ENCODE measurements at places on chromosomes 12 and 14.

DNA sequence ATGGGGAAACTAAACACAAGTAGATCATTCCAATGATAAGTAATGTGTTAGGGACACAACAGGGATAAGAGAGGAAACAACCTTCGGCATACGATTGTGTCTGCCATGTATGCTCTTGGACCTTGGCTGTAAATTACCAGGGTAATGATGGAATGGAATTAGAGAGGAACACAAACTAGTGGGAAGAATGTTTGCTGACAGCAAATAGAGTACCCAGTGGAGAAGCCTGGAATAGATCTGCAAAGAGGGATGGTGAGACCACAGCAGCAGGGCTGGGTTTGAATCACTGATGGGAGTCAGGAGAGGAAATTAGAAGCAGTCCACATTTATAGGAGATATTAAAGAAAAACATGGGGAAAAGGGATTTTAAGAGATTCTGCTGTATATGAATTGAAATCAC lies 172.8 kb downstream of the LRIG3 start:
- no peak for DNase-seq

DNA sequence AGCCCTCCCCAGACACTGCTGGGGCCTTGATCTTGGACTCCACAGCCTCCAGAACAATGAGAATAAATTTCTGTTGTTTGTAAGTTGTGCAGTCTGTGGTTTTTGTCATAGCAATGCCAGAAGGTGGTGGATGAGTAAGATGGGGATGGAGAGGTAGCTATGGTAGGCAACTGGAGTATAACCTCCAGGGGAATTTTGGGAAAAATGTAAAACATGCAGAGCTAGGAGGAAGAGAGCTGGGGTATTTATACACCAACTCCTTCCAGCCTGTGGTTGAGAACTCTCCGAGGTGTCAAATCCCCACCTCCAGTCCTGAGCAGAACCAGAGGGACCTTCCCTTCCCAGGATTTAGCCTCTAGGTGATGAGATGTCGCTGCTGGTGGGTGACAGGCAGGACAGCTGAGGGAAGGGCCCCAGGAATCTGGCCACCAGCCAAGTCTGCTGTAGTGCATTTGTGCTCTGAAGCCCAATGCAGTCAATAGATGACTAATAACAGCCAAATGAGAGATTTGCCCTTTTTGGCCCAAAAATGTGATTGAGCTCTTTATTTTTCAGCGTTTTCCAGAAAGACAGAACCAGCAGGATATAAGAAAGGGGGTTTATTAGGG lies 19.1 kb upstream of the CEP170B start:
- no peak for DNase-seq

DNA sequence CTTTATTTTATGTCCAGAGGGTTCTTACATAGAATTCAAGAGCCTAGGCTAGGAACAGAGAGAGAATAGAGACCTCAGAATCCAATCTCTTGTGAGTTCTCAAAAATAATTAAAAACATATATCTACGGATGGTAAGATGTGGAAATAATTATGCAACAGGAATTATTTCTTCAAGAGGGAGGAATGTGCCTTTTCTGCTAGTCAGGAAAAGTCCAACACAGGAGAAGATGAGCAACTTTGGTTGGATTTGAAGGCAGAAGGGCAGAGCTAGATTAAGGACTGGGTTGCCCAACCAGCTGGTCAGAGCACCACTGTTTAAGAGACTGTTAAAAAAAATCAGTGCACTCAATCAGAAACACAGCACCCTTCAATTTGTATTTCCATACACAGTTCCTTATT lies 365.5 kb downstream of the ETNK1 start:
- no peak for DNase-seq

DNA sequence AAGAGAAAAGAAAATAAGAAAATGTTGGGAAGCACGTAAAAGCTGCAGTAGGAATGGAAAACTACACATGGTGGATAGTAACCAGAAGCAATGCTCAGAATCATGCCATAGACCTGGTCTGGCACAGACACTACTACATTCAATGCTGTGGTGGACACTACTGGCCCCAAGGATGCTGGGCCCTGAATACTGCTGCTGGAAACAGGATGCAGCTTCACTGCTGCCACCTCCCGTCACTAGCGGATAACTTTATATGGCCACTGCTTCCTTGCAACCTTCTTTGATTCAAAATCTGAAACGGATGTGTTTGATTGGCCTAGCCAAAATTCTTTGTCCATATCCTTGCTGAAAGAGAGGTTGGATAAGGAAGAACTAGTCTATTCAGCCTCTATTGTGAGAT lies 30.7 kb downstream of the ADCY6 start:
- no peak for DNase-seq

DNA sequence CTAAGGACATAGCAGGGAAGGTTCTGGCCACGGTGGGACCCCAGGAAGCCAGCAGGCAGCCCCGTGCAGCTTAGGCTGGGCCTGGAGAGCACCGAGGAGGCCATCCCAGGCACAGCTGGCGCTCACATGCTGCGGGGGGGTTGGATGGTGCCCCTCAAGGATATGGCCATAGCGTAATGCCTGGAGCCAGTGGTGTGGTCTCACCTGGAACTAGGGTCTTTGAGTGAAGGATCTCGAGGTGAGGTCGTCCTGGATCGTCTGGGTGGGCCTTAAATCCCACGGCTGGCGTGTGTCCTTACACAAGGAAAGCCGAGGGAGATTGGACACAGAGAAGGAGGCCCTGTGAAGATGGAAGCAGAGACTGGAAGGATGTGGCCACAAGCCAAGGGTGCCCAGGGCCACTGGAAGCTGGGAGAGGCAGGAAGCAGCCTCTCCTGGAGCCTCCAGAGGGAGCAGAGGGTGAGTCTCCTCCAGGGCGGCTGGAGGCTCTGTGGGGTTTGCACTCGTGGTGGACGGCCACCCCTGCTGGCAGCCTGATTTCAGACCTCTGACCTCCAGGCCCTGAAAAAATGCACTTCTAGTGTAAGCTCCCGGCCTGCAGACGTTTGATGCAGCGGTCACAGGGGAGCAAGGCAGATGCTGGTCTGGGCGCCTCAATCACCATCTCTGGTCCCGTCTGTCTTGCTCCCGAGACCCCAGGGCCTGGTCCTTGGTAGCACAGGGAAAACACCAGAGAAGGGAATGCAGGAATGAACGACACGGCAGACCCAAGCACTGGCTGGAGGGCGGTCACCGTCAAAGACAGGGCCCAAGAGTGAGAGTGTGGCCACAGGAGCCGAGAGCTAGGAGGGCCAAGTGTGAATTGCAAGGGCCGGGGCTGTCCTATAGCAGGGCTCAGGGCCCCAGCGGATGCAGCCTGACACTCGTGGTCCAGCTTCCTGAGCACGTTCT lies 218.6 kb downstream of the KIF26A start:
- no peak for DNase-seq

DNA sequence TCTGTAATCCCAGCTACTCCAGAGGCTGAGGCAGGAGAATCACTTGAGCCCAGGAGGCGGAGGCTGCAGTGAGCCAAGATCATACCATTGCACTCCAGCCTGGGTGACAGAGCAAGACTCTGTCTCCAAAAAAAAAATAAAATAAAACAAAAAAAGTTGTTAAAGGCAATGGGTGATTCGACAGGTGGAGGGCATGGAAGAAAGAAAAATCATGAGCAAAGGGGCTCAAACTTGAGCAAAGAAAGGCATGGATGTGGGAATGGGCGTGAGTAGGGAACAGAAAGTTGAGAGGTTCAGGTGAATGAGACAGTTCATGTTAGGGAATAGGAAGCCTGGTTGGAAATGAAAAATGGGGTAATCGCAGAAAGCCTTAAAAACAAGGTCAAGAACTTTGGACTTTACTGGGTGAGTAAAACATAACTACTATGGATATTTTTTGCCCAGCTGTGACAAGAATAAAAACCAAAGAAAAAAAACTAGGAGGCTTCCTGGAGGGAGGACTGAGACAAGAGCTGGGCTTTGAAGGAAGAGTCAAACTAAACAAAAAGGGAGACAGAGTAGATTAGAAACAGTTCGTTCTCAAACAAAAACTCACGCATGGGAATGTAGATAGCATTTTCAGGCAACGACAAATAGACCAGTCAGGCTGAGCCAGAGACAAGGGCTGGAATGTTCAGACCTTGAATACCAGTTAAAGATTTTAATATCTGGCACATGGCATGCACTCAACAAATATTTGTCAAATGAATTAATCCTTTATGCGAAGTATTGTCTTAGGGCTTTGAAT lies 18.8 kb downstream of the PYM1 start:
- DNase-seq: no peak

DNA sequence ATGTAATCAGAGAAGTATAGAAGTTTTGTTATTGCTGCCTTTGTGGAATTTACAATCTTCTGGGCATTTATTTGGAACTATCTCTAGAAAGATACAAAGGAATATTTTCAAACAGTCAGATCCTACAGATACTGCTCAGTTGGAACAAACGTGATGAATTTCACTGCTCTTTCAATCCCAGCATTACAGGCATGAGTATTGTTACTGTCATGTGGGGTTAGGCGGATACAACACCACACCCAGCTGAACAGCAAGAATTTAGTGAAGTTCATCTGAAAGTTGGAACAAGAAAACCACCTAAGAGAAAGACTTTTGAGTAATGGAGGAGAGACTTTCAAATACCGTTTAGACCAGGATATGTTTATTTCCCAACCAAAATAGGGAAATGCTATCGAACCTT lies 123.3 kb upstream of the PLXNC1 start:
- no peak for DNase-seq

- no peak for DNase-seq
Observed at GRCh38 chr12:97038834-97039233, 131.8 kb downstream of the NEDD1 start.

DNA sequence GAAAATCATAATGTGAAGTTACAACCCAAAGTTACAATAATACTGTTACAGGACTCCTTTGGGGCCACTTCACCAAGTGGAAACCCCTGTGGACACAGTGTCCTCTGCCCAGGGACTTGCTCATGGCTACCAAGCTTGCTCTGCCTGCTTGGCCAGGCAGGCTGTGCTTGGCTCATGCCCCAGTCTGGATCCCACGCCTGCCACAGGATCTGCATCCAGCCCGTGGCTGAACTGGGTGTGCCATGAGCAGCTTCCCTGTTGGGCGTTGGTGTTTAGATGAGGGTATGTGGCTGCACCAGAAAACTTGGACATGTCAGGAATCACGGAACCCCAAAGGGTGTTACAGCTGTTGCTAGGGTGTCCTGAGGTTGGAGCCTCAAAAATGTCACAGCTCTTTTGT lies 820.9 kb downstream of the SLC6A15 start:
- no peak for DNase-seq

DNA sequence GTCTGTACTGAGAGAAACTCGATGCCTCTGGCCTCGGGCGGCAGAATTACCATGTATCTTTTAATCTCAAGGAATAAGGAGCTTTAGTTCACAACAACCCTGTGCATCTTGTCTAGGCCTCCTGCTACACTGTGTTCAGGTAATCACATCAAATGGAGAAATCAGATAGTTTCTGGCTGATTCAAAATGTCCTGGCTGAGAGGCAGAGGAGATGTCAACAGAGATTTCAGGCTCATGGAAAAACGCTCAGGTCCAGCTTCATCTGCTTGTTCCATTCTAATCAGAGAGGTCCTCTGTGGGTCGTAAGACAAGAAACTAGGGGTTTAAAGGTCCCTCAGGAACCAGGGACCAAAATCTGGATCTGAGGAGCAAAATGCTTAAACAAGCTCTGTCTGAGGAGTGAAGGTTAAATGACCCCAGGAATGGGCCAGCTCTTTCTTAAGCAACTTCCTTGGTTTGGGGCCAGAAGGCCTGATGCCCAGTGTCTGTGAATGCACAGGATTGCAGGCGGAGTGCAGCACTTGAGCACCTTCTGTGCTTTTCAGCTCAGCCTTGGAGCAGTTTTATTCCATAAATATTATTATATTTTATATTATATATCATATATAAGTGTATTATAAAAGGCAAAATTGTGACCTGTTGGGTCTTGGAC lies 170.2 kb upstream of the PRICKLE1 start:
- DNase-seq: no peak

- no peak for DNase-seq
Observed at GRCh38 chr14:96252999-96253539, 2.9 kb upstream of the BDKRB1 start.

DNA sequence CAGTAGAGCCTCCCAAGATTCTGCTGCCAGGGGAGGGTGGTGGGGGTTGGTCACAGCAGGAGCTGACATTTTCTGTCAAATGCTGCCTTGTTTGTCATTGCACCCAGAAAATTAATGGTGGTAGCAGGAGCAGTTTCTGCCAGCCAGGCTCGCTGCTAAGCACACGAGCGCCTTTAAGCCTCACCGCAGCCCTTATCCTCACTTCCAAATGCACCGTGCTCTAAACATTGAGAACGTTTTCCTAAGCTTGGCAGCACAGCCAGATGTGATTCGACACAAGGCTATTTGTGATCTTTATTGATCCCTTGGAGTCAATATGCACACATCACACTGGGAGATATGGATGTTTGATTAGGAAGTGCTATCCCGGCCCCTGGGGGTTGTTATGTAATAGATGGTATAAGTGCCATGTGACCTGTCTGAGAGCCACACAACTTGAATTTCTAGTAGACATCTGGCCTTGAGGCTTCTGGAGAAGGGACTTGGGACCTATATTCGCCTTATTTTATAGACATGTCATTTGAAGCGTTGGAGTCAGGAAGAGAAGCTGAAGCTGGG lies 31.6 kb upstream of the BEGAIN start:
- no peak for DNase-seq

- DNase-seq: no peak
Observed at GRCh38 chr12:115619889-115620288, 657.6 kb downstream of the MED13L start.

GRCh38 chr12:55686366-55687010 lies 21.2 kb downstream of the ITGA7 start:
- no peak for DNase-seq

- DNase-seq: no peak
Observed at GRCh38 chr14:23114669-23115038, 4.4 kb downstream of the CEBPE start.

GRCh38 chr14:33647385-33647786 lies 303.5 kb downstream of the EGLN3 start:
- no peak for DNase-seq

DNA sequence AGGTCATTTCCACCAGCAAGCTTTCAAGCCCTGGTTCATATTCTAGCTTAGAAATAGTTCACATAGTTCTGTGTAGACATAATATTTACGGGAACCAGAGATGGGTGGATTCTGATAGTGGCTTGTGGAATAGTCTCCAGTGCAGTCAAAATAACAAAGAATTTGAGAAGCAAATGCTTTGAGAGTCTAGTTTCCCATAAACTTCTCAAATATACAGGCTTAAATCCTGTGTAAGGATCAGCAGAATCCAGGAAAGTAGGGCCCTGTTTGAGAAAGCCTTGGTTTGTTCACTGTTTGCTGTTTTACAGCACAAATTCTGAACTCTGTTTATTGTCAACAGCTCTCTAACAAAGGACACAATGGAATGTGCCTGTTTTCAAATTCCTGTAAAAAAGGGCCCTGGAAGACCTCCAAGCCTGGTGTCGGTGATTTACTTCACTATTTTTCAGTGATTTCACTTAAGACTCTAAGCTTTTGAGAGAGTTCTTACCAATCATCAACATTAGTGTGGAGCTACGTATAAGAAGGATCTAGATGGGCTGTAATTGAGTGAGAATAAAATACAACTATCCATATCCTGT lies 11.4 kb upstream of the FOS start:
- no peak for DNase-seq

- no peak for DNase-seq
Observed at GRCh38 chr12:114852976-114853529, 169.1 kb upstream of the TBX3 start.

Measured in stimulated activated CD4-positive, alpha-beta T cell treated with anti-CD3 and anti-CD28 coated beads, Interleukin-12 subunit alpha, Interleukin-12 subunit beta, amount 100 ng/mL, for 4 hours (primary cell).